DMS153 (cell line): ENCODE measurements at places on chromosomes 7 and 10.

DNA sequence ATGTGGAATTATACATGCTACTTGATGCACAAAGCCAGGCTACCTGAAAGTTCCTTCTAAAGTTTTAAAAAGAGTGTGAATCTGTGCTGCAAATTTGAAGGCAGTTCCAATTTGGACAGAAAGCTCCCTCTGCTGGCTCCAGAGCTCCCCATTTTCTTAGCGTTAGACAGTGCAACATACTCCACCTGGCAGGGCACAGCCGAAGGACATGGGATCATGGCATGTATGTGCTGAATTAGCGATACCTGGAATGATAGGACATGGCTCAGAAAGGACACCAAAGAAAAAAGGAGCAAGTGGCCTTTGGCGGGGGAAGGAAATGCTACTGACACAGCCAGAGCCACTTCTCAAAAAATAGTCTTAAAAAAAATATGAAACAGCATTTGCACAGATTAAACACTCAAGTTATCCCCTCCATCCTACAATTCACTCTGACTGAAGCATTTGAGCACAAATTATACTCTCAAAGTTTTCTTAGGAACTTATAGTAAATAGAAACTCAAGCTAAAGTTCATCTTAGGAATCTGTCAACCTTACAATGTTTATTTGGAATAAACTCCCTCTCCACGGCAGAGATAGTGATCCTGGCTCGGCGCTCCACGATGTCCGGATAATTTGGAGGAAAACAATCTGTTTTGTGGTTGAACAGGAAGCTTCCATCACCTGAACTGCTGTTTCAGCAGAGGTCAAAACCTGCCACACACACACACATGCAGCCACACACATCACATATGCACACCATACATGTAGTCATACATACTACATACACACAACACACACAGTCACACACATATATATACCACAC lies 80.0 kb downstream of the C7orf25 start:
- DNase-seq: no peak

- DNase-seq: no peak
These were observed 138.8 kb downstream of the OAT start for GRCh38 chr10:124279882-124280281.

GRCh38 chr10:48331436-48331835 lies 25.0 kb downstream of the MAPK8 start:
- DNase-seq: no peak

- no peak for DNase-seq
These were observed 37.3 kb downstream of the KIF20B start for GRCh38 chr10:89738551-89739209.

- DNase-seq: no peak
These were observed 53.4 kb downstream of the WNT2 start for GRCh38 chr7:117269417-117269816.

- DNase-seq: peak; percentile 83
These were observed 409.0 kb downstream of the KCNMA1 start for GRCh38 chr10:77228559-77228958.

DNA sequence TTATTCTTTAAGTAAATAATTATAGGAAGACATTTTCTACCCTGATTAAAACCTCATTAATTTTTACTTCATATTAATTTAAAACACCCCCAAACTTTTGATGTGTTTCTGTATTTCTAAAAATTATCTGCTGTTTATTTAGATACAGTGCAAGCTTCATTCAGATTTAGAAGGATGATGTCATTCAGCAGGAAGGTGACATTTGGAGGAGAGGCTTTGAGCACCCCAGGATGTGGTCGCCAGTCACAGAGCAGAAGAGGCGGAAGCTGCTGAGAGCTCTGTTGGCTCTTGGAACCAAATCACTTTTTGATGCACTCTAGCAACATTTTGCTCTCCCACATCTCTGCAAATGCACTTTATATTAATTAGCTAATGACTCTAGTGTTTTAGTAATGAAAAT lies 233.9 kb upstream of the CACNA2D1 start:
- peak; percentile 64 for DNase-seq
